ENCODE measurements at places on chromosomes 7 and 10. TPM values are rescaled to one million over a fixed set of nuclear protein-coding genes. Genes with fewer than 3 reads are reported as not detected.
A peak's percentile ranks its signal among the peaks of the same experiment; 100 is the strongest.

Gene LRRC4
- 15.1 TPM for total RNA-seq

DNA sequence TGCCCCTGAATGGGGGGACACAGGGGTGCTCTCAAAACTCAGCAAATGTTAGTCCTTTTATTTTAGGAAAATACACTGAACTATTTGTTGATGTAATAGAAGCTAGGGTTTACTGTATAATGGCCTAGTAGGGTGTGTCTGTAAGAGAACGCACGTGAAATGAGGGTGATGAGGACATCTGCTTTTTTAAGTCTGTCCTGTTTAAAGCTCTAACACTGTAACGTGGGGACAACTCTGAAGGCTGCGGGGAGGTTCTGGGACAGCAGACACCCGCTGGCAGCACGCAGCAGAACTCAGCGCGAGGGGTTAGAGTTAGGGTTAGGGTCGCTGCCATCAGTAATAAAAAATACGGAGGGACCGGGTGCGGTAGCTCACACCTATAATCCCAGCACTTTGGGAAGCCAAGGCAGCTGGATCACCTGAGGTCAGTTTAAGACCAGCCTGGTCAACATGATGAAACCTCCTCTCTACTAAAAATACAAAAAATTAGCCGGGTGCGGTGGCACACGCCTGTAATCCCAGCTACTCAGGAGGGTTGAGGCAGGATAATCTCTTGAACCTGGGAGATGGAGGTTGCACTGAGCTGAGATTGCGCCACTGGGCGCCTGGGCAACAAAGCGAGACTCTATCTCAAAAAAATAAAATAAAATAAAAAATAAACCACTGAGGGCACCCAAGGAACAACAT, 98.0 kb downstream of the CTBP2 start:
- H3K27ac ChIP-seq, result no peak overlapping the region
- peaks cover 45% of the 10 kb centered on the region for H3K4me1 ChIP-seq
- no peaks in the 10 kb centered on the region for H3K36me3 ChIP-seq
- DNase-seq, result no peak
- H3K4me3 ChIP-seq, result no peak overlapping the region

Gene CDNF
- 7.6 TPM for total RNA-seq

DNA sequence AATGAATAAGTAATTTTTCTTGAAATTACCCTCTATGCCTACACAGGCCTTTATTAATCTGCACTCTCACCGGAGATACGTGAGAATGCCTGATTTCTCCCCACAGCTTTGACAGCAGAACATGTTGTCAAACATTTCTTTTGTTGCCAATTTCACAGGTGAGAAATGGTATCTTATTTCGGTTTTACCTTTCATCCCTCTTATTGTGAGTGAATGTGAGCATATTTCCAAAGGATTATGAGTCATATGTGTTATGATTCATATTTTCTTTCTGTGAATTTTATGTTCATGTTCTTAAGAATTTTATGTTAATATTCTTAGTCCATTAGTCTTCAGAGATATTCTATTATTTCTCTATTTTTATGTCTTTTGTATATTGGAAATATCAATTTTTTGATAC, 965.1 kb downstream of the CCSER2 start:
- H3K4me3 ChIP-seq, result no peak overlapping the region
- H3K27ac ChIP-seq, result no peak overlapping the region
- no peak for DNase-seq
- H3K27me3 ChIP-seq, result no peaks in the 10 kb centered on the region

- H3K27me3 ChIP-seq, result no peaks in the 10 kb centered on the region
- no peaks in the 10 kb centered on the region for H3K36me3 ChIP-seq
- peak overlapping the region; percentile 26 for H3K27ac ChIP-seq
- peak; percentile 48 for DNase-seq
Observed at GRCh38 chr10:22681783-22682183, 32.6 kb downstream of the PIP4K2A start.

Gene OLAH
- not detected for total RNA-seq

DNA sequence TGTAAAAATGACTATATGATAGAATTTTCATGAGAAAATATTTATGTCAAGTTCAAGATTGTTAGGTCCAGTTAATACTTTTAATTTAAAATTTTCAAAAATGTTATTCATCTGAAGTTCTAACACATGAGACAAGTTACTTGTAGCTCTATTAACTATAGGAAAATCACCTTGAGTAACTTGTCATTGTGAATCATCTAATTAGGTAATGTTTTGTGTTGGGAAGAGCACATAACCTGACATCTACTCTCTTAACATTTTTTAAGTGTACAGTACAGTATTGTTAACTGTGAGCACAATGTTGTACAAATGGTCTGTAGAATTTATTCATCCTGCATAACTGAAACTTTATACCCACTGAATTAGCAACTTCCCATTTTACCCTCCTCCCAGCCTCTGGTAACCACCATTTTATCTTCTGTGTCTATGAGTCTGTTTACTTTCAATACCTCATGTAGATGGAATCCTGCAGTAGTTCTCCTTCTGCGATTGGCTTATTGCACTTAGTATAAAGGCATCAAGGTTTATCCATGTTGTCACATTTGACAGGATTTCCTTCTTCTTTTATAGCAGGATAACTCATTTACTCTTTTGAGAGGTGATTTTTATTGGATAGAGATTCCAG, 54.6 kb downstream of the ARL4A start:
- H3K4me3 ChIP-seq, result no peak overlapping the region
- no peak overlapping the region for H3K27ac ChIP-seq
- DNase-seq, result no peak

- no peak overlapping the region for H3K27ac ChIP-seq
- H3K4me1 ChIP-seq, result peaks cover 5% of the 10 kb centered on the region
- H3K27me3 ChIP-seq, result no peaks in the 10 kb centered on the region
- DNase-seq, result no peak
- no peaks in the 10 kb centered on the region for H3K36me3 ChIP-seq
- no peak overlapping the region for H3K4me3 ChIP-seq
Observed at GRCh38 chr10:86706401-86706841, 38.1 kb downstream of the LDB3 start.

DNA sequence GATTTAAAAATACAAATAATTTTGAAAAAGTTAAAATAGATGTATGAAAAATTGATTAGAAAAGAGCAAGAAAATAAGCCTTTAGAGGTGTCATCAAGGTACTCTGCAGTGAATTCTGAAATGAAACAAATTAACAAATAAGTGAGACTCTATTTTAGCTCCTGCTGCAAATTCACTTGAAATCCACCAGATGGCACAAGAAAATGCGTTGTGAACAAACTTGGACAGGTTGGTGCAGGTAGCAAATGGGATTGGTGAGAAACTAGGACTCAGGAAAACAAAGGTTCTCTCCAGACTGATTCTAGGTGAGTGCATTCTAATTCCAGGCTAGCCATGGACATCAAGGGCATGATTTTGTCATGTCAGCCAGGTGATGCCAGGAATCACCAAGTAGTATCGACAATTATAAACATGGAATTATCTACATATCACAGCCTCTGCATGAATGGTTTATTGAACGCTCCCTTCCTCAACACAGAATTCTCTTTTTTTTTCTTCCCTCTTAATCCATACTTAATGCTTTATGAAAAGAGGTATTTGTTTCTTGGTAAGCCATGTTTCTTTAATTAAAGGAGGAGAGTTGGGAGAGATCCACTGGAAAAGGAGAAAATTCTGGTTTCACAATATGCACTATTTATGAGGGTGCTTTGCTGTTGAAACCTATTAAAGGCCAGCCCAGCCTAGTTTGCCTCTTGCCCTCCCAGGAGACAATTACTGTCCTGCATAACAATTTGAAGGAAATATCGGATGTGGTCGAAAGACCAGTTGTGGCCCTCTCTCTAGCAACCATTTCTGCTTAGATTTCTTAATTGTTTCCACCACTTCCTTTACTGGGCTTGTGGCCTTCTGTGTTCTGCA, 118.1 kb downstream of the ZNF365 start:
- no peaks in the 10 kb centered on the region for H3K36me3 ChIP-seq
- DNase-seq, result peak; percentile 41
- no peaks in the 10 kb centered on the region for H3K4me1 ChIP-seq
- H3K27ac ChIP-seq, result no peak overlapping the region
- H3K4me3 ChIP-seq, result no peak overlapping the region
- no peaks in the 10 kb centered on the region for H3K27me3 ChIP-seq

Data from hepatocyte (in vitro differentiated cells).